ENCODE measurements at places on chromosomes 2 and 18.

GRCh38 chr2:209536363-209536762, 112.5 kb downstream of the MAP2 start:
- DNase-seq, result no peak

DNA sequence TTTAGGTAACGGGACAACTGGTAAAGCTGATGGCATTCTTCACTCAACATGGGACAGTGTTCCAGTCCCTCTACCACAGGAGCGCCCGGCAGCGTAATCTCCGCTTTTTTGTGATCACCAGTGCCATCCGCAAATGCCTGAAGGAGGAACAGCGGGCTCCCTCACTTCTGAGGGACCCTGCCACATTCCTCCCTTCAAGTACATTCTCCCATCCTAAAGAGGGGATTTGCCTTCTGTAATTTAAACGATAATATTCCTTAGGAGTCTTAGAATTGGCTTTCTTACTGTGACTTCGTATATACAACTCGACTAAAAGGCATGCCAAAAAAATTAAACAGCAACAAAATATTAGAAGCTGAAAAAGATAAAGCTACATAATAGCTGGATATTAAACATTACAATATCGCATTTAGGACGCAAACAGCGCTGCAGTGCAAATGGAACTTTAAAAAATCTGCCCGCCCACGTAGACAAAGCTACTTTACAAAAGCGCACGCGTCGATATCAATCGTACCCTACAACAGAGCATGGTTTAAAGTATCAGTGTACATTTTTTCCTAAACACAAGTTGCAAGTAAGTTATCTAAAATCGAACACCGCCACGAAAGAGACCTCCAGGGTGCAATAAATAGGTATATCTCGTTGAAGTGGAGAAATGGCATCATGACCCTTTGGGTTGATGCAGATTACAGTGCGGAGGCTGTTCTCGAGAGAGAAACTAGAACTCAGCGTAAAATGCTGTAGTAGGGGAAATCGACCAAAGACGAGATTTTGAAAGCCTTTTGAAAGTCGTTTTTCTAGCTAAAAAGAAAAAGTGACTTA, 2.3 kb upstream of the VSNL1 start:
- DNase-seq, result no peak

DNA sequence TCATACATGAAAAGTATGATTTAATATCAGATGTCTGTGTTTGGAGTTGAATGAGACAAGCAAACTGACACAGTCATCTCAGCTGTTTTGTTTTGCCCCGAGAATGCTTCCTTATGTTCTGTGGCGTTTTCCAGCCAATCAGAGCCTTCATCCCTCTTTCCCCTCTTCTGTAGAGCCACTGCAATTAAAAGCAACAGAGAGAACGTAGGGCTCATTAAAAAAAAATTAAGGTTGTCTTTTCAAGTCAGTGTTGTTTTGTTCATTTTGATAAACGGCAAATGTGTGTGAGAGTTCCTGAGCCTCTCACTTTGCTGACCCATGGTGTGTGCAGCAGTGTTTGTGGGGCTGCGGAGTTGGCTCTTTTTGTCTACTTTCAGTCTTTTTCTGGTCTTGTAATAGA, 216.0 kb downstream of the FHOD3 start:
- no peak for DNase-seq

- no peak for DNase-seq
These were observed 1834.7 kb upstream of the PIK3C3 start for GRCh38 chr18:40120356-40120755.

DNA sequence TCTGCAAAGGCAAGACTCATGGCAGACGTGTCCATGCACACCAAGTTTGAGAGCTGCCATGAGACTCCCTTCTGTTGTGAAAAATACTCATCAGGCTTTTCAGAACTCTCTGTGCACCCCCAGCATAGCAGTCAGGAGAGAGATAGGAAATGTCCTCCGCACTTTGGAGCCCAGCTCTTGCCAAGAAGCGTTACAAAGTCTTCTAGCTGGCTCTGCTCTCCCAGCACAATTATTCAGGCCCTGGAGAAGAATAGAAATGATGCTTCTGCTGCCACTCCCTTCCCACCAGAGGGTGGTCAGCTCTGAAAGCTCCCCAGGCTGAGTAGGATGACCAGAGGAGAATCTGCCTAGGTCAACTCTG, 594.4 kb upstream of the ID2 start:
- no peak for DNase-seq

GRCh38 chr2:119414894-119415293, 16.8 kb upstream of the TMEM37 start:
- DNase-seq, result no peak

DNA sequence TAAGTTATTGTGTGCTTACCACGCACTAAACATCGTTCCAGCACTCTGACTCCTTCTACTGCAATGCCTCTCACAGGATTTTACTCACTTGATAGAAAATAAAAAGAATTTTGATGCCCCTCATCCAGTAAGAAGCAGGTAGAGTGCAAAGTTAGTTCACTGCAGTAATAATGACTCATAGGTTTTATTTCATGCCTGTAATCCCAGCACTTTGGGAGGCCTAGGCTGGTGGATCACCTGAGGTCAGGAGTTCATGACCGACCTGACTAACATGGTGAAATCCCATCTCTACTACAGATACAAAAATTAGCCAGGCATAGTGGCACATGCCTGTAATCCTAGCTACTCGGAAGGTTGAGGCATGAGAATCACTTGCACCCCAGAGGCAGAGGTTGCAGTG, 190.6 kb downstream of the RAD51AP2 start:
- no peak for DNase-seq

- DNase-seq, result no peak
These were observed 35.7 kb downstream of the MYO3B start for GRCh38 chr2:170213651-170214050.

DNA sequence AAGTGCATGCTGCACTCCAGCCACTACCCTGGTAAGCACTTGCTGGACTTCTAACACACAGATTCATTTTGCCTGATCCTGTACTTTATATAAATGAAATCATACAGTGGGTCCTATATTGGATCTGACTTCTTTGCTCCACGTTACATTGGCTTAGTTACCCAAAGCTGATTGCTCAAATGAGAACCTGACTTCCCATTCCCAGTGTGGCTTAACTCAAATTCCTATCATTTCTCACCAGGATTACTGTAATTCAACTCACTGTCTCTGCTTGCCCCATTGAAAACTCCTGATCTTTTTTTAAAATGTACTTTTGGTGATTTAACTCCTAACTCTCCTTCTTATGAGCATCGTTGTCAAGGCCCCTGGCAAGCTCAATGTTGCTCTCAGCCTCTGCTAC, 1.4 kb downstream of the RSAD2 start:
- DNase-seq, result no peak

GRCh38 chr2:8298783-8299182, 383.1 kb upstream of the ID2 start:
- no peak for DNase-seq

DNA sequence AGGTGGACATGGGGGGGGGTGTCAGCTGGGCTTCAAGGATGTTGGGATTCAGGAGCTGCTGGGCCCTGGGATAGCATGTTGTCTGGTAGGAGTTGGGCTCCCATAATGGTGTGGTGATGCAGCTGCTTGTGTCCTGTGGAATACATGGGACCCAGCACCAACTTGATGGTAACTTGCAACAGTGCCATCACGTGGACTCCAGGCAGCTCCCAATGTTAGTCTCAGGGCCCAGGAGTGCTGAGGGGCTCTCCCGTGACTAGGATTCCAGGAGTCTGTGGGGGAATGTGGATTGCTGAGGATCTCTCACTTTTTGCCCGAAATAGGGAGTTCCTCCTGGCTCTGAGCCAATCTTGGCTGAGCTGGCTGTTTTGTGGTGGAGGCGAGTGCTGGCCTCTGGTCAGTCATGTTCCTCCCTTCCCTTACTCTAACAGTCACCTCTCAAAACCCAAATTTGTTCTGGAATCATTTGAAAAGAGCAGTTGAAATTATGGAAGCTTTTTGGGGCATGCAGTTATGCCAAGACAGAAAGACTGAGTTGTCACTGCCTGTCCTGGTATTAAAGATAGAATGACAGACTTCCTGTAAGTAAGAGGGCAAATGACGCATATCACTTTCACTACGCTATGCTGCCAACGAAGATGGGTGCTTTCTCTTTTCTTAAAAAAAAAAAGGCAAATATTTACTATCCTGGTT, 607.1 kb downstream of the ADCYAP1 start:
- DNase-seq, result no peak

GRCh38 chr2:8549273-8549922, 132.5 kb upstream of the ID2 start:
- DNase-seq, result no peak

DNA sequence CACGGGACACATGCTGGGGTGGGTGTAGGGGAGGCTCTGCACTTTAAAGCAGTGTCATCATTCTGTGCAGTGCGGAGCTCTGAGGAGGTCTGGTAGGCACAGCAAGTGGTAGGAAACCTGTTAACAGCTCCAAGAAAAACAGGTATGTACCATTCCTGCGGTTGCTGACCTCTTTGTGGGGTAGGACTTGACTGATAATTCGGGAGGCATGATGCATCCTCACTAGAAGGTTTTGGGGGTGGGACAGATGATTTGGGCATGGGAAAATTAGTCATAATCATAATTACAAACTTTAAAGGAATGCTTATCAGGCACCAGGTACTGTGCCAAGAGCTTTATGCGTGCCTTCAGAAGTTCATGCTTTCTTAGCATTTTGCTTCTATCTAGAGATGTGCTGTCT, 9.7 kb downstream of the DOK1 start:
- DNase-seq, result no peak

DNA sequence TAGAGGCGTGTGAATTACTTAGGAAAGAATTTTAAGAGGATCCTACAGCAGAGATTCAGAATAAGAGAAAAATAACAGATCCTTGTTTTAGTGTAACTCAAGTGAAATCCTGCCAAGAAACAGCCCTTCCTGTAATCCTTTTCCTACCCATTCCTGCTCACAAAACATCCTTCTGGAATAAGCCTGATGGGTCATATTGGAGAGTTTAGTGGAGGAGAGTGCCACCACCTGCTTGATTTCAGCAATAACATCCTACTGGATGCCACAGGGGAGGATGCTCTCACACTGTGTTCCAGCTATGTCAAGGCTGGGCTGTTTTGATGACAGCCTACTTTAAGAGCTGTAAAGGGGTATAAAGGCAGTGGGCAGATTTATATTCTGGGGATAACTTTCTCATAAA, 54.8 kb upstream of the CCDC178 start:
- no peak for DNase-seq

- DNase-seq, result no peak
These were observed 3.5 kb upstream of the SMCHD1 start for GRCh38 chr18:2651981-2652380.

GRCh38 chr2:9554921-9555296, 721 bp downstream of the ADAM17 start:
- no peak for DNase-seq

DNA sequence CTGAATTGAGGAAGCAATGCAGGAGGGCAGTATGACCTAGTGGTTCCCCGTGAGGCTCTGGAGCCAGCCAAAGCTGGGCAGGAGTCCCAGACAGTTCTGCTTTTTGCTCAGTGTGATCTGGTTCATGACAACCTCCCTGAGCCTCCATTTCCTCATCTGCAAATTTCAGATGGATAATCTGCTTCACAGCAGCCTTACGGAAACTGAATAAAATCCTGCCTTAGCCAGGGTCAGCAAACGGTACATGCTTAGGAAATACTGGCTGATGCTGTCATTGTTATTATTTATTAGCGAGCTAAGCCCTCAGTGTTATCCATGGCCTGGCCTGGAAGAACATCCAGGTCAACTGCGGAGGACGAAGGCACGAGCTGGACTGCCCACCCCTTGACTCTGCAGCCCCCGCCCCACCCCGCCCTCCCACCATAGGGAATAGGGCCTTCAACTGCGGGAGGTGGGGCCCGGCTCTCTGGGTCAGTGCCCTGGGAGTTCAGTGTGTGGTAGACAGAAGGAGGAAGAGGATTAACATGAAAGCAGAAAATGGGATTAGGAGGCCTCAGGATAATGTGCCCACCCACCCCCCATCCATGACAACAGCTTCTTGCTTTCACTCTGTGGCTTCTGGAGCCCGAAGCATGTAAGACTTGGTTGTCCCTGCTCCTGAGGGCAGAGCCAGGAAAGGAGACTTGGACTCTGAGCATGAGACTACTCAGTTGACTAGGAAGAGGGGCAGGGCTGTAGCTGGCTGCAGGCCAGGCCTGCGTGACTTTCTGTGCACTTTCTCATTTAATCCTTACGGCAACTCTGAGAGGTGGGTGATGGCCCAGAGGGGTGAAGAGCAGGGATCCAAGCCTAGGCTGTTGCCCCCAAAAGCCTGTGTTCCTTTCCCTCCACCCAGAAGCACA, 13.1 kb downstream of the PKDCC start:
- no peak for DNase-seq
